ENCODE measurements at places on chromosomes 3 and 15.

- H3K4me1 ChIP-seq = no peaks in the 10 kb centered on the region
- no peak overlapping the region for H3K27ac ChIP-seq
- no peak for DNase-seq
- H3K4me3 ChIP-seq = no peak overlapping the region
Observed at GRCh38 chr3:61719278-61719977, 158.1 kb downstream of the PTPRG start.

- H3K36me3 ChIP-seq = no peaks in the 10 kb centered on the region
- no peak for DNase-seq
- no peak overlapping the region for H3K27ac ChIP-seq
- peaks cover 5% of the 10 kb centered on the region for H3K27me3 ChIP-seq
Observed at GRCh38 chr3:122074621-122075265, 19.6 kb downstream of the CD86 start.

- peak; percentile 67 for DNase-seq
- peaks cover 29% of the 10 kb centered on the region for H3K4me1 ChIP-seq
- no peak overlapping the region for H3K4me3 ChIP-seq
- H3K27ac ChIP-seq = peak overlapping the region; percentile 71
Observed at GRCh38 chr15:70447928-70448698, 315.2 kb downstream of the UACA start.

- H3K36me3 ChIP-seq = no peaks in the 10 kb centered on the region
- no peak overlapping the region for H3K27ac ChIP-seq
- no peaks in the 10 kb centered on the region for H3K27me3 ChIP-seq
- DNase-seq = no peak
Observed at GRCh38 chr3:77348244-77348855, 308.5 kb downstream of the ROBO2 start.

DNA sequence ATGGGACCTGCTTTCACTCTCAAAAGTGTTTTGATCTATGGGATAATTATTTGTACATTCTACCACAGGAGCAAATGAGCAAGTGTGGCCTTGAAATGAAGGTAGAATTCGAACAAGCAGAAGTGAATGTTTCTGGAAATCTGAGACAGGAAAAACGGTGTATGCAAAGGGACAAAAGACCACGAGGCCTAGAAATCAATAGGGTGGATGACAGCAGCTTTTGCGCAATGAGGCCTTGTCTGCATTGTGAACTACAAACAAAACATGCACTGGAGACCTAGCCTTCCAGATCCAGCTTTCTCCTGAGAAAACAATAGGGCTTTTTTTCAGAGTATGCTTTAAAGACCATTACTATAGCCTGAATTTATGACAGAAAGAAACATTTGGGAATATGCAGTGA is 1137.0 kb downstream of the ROBO2 start:
- no peaks in the 10 kb centered on the region for H3K27me3 ChIP-seq
- H3K4me1 ChIP-seq = peaks cover 20% of the 10 kb centered on the region
- no peak overlapping the region for H3K27ac ChIP-seq
- no peaks in the 10 kb centered on the region for H3K36me3 ChIP-seq

DNA sequence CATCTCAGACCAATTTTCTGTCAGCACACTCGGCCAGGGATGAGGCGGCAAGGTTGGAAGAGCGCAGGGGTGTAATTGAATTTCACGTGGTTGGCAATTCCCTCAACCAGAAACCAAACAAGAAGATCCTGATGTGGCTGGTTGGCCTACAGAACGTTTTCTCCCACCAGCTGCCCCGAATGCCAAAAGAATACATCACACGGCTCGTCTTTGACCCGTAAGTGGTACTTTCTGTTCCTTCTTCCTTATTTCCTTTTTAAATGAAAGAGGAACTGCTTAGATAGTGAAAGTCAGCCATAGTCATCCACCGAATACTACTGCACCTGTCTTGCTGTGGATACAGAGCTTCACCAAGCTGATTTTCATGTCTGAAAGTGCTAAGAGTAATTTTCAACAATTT is 60.1 kb downstream of the SGO1 start:
- peaks cover 25% of the 10 kb centered on the region for H3K36me3 ChIP-seq
- H3K4me1 ChIP-seq = peaks cover 12% of the 10 kb centered on the region
- H3K27ac ChIP-seq = no peak overlapping the region
- no peaks in the 10 kb centered on the region for H3K27me3 ChIP-seq
- no peak overlapping the region for H3K4me3 ChIP-seq

DNA sequence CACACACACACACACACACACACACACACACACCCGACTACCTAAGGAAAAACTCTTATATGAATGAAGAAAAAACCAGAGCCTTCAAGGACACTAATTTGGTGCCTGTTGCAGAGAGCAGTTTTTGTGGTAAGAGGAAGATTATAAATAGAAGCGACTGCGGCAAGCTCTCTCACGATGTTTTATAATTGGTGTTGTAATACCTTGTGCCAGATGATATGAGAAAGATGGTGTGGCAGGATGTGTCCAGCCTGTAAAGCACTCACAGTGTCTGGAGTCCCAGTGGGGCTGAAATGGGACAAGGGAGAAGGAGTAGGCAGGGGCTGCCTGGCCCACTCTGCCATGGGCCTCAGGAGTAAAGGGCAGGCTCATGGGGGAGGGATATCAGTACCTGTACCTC is 839.9 kb downstream of the AGBL1 start:
- H3K4me1 ChIP-seq = no peaks in the 10 kb centered on the region
- peaks cover 13% of the 10 kb centered on the region for H3K27me3 ChIP-seq
- no peaks in the 10 kb centered on the region for H3K36me3 ChIP-seq
- no peak overlapping the region for H3K27ac ChIP-seq
- H3K4me3 ChIP-seq = no peak overlapping the region

DNA sequence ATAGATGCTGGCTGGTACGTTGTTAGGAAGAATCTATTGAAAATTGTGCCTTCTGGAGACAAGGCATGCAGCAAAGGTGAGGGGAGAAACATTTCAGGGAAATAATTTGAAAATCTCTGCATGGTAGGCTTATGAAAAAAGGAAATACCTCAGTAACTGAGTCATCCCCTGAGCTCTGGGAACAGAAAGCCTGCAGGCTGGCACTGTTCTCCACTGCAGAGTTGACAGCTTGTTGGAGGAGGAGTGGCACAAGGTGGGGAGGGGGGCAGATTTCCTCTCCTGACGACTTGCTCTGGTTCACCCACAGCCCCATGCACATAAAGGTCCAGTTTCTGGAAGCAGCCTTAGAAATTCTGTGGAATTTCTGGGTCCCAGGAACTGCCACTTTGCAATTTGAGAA is 179.4 kb downstream of the ABHD5 start:
- DNase-seq = no peak
- no peak overlapping the region for H3K4me3 ChIP-seq
- H3K4me1 ChIP-seq = peaks cover 25% of the 10 kb centered on the region
- H3K36me3 ChIP-seq = no peaks in the 10 kb centered on the region
- no peaks in the 10 kb centered on the region for H3K27me3 ChIP-seq
- peak overlapping the region; percentile 76 for H3K27ac ChIP-seq

DNA sequence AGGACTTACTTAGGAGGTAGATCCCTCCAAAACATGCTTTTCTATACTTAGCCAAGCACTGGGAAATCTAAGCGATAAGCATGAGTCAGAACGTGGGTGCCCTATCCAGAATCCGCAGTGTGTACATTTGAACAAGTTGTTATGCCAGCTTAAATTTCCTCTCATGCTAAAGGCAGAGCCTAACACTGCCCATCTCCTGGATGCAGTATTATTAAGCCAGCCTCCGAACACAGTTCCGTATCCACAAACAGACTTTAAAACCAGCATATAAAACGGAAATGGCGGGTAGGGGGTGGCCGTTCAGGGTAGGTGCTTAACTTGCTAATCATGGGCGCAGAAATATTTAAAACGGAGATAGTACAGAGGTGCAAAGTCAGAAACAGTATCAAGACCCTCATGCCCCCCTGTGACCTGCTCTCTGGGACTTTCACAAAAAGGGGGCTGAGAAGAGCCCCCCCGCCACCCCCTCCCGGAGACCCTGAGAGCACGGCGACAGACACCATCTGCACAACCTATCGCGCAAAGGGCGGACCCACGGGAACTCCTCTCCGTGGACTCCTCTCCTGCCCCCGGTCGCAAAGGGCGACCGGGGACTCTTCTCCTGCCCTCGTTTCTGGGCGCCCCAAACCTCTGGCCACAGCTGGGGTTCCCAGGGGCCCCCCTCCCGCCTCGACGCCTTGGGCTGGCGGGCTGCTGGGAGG is 889 bp upstream of the LRRIQ4 start:
- peaks cover 22% of the 10 kb centered on the region for H3K4me1 ChIP-seq
- peak overlapping the region; percentile 88 for H3K4me3 ChIP-seq
- H3K36me3 ChIP-seq = peaks cover 10% of the 10 kb centered on the region
- DNase-seq = no peak
- peak overlapping the region; percentile 90 for H3K27ac ChIP-seq
- H3K27me3 ChIP-seq = no peaks in the 10 kb centered on the region

GRCh38 chr3:86420990-86421739 is 569.8 kb downstream of the VGLL3 start:
- no peak overlapping the region for H3K27ac ChIP-seq
- peaks cover 12% of the 10 kb centered on the region for H3K4me1 ChIP-seq
- no peaks in the 10 kb centered on the region for H3K36me3 ChIP-seq
- H3K27me3 ChIP-seq = no peaks in the 10 kb centered on the region
- DNase-seq = no peak

DNA sequence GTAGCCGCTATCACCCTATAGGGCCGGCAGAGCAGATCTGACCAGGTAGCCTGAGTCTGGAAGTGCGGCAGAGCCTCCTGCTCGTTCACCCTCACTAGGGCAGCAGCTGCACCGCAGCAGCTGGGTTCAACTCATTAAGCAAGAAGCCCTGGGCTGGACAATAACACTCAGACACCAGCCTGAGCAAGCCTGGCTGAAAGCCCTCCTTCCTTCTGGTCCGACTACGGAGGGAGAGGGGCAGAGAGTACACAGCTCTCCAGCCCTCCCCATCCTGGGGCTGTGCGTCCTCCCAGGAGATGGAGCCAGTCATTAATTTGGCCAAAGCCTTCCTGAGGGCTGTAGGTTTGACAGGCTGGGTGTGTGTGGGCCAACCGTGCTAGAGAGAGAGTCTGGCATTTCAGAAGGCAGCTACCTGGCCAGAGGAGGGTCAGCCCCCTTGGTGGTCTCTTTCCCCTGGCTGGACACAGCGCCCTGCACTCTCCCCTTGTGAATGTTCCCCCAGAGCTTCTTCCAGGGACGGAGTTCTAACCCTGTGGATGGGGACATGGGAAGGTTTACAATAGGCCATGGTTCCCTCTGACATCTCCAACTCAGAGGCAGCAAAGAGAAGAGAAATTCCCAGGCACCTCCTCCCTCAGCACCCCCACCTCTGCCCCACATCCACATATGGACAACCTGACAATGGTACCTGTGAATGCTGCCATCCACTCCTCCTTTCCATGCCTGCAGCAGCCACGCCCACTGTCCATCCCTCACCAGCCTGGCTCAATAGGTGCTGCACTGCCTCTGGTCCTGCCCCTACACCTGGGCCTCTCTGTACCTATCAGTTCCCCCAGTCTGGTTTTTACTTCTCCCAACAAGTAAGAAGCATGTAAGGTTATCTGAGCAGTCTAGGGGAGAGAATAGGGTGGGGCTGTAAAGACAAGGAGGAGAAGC is 6.5 kb downstream of the CHRNB4 start:
- peaks cover 7% of the 10 kb centered on the region for H3K27me3 ChIP-seq
- no peak for DNase-seq
- H3K4me1 ChIP-seq = peaks cover 7% of the 10 kb centered on the region
- H3K4me3 ChIP-seq = no peak overlapping the region
- H3K36me3 ChIP-seq = peaks cover 22% of the 10 kb centered on the region

- peak; percentile 69 for DNase-seq
- peak overlapping the region; percentile 85 for H3K4me3 ChIP-seq
- peak overlapping the region; percentile 94 for H3K27ac ChIP-seq
- peaks cover 5% of the 10 kb centered on the region for H3K27me3 ChIP-seq
Observed at GRCh38 chr3:160448845-160449635, 546 bp downstream of the TRIM59 start.

GRCh38 chr3:69699183-69699582 is 40.1 kb upstream of the MITF start:
- H3K27ac ChIP-seq = no peak overlapping the region
- peaks cover 12% of the 10 kb centered on the region for H3K4me1 ChIP-seq
- no peaks in the 10 kb centered on the region for H3K27me3 ChIP-seq

- DNase-seq = no peak
- no peak overlapping the region for H3K27ac ChIP-seq
- no peaks in the 10 kb centered on the region for H3K27me3 ChIP-seq
- peaks cover 5% of the 10 kb centered on the region for H3K36me3 ChIP-seq
- no peak overlapping the region for H3K4me3 ChIP-seq
Observed at GRCh38 chr3:194481103-194481502, 5.7 kb downstream of the ATP13A3 start.

GRCh38 chr3:55484801-55485791 is 2.0 kb downstream of the WNT5A start:
- peak overlapping the region; percentile 97 for H3K4me3 ChIP-seq
- H3K4me1 ChIP-seq = peaks cover 66% of the 10 kb centered on the region
- peak; percentile 80 for DNase-seq
- H3K36me3 ChIP-seq = no peaks in the 10 kb centered on the region

DNA sequence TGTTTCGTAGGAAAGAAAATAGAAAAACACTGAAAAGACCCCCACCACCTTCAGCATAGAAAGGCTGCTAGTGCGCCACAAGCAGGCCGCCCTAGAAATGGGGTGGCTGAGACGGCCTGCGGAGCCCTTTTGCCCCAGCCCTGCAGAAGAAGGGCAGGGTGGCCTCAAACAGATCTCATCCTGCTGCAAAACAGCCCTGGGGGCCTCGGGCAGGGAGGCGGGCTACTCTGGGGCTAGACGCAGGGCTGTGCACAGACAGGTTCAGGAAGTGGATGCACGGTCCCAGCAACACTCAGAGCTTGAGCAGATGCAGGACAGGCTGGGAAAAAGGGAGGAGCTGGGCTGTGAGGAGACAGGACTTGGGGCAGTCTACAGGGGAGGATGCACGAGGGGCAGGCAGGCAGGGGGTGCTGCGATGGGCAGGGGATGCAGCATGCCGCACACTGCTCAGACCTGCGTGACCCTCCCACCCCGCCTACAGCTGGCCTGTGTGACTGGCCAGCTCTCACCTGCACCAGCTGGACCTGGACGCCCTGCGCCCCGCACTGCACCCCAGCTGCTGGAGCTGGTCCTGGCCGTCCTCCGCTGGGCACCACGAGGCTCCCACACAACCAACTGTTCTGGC is 34.3 kb downstream of the ZXDC start:
- no peak for DNase-seq
- H3K36me3 ChIP-seq = peaks cover 8% of the 10 kb centered on the region
- H3K4me3 ChIP-seq = no peak overlapping the region
- H3K4me1 ChIP-seq = no peaks in the 10 kb centered on the region
- H3K27me3 ChIP-seq = no peaks in the 10 kb centered on the region

- no peak for DNase-seq
- no peaks in the 10 kb centered on the region for H3K36me3 ChIP-seq
- no peak overlapping the region for H3K27ac ChIP-seq
Observed at GRCh38 chr3:114447545-114447944, 153.7 kb downstream of the TIGIT start.

- no peak for DNase-seq
- no peaks in the 10 kb centered on the region for H3K36me3 ChIP-seq
- no peak overlapping the region for H3K27ac ChIP-seq
Observed at GRCh38 chr3:31934866-31935265, 46.2 kb downstream of the OSBPL10 start.

- no peak for DNase-seq
- no peaks in the 10 kb centered on the region for H3K36me3 ChIP-seq
- peaks cover 53% of the 10 kb centered on the region for H3K27me3 ChIP-seq
- no peak overlapping the region for H3K27ac ChIP-seq
Observed at GRCh38 chr3:42351207-42351606, 59.2 kb downstream of the LYZL4 start.

Measured in mesothelial cell of epicardium (in vitro differentiated cells).